ENCODE measurements at places on chromosomes 2 and 18.
A peak's percentile ranks its signal among the peaks of the same experiment; 100 is the strongest.

- DNase-seq: no peak
These were observed 177.0 kb upstream of the RBMS1 start for GRCh38 chr2:160670618-160671017.

- no peak for DNase-seq
These were observed 108.0 kb upstream of the CSRNP3 start for GRCh38 chr2:165361514-165361913.

- no peak for DNase-seq
These were observed 554.8 kb downstream of the PIK3C3 start for GRCh38 chr18:42509750-42510415.

- DNase-seq: no peak
These were observed 40.2 kb upstream of the WDSUB1 start for GRCh38 chr2:159326569-159327255.

DNA sequence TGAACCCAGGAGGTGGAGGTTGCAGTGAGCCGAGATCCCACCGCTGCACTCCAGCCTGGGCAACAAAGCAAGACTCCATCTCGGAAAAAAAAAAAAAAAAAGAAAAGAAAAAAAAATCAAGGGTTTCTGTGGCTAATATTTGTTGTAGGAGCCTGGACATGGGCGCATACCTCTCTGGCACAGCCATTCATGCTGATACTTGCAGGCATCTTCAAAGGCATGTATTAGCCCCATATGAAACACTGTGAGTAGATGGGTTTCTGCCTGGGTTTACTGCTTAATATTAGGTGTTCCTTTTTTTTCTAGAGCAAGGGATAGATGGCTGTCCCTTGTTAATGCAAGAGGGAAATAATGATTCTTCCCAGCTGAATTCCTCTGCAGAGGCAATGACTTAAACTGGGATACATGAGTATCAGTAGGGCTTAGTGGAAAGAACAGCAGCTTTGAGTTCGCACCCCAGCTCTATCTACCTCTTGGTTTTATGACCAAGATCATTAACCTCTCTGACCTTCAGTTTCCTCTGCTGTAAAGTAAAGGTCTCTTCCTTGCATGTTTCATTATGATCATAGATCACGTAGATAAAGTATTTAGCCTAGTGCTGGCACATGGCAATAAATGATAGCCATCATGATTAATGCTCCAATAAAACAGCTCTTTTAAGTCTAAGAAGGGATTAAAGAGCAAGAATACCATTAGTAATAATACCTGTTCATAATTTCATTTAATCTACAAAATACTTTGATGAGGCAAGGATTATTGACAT is 4.5 kb upstream of the ATL2 start:
- no peak for DNase-seq

DNA sequence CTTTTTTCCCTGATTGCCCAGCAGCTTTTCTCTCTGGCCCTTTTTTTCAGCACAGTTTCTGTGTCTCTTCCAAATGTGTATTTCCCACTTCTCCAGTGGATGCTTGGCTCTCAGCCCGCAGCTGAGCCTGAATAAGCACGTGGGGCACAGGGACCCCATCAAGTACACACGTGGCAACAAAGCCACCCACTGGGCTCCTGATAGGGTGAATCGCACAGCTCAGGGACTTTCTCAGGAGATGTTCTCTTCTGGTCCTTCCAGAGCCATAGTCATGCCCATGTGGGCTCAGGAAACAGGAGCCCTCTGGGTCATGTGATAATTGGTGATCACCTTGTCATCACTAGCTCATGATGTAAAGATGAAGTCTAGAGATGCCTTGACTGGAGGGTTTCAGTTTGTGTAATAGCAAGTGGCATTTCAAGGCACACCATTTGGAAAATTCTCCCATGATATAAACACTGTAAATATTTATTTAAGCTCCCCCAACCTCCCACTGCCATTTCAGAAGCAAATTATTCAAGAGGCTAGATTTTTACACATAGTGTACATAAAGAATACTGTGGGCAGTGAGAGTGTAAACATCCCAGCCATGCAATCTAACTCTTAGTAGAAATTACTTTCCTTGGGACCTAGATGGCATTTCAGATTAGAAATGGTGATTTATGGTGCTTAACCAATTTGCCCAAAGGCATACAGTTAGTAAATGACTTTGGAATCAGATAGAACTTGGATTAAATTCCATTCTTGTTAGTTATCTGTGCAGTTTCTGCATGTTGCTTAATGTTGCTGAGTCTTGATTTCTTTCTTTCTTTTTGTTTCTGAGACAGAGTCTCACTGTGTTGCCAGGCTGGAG is 597.5 kb downstream of the SLC4A3 start:
- DNase-seq: no peak

DNA sequence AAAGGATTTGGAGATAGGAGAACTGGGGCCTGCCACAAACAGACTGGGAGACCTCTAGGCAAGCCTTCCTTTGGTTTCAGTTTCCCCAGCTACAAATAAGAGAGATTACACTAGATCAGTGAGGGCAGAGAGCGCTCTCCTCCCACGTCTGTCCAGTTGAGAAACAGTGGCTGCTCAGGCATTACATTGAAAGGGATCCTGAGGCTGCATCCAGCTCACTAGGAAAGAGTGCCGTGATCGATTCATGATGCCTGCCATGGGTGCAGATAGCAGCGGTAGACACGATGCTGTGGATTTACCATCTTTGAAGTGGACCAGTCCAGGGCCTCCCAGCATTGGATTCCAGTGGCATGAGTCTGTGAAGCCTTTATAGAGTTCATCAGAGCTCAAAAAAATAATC is 62.6 kb downstream of the EN1 start:
- no peak for DNase-seq

DNA sequence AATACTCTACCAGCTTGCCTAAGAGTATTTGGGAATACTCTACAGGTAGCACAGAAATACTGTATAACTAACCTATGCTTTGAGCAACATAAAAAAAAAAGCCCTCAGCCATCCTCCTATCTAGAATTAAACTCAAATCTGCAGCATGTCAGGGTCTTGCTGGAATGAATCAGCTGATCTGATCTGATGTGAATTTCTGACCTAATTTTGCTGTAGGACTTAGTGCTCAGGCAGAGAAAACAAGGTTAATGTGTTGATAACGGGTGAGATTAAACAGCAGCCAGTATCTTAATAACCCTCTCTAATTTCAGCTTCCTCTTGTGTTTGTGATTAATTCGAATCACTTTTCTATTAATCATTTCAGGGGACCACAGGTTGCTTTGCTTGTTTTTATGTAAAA is 16.3 kb downstream of the NYAP2 start:
- no peak for DNase-seq

DNA sequence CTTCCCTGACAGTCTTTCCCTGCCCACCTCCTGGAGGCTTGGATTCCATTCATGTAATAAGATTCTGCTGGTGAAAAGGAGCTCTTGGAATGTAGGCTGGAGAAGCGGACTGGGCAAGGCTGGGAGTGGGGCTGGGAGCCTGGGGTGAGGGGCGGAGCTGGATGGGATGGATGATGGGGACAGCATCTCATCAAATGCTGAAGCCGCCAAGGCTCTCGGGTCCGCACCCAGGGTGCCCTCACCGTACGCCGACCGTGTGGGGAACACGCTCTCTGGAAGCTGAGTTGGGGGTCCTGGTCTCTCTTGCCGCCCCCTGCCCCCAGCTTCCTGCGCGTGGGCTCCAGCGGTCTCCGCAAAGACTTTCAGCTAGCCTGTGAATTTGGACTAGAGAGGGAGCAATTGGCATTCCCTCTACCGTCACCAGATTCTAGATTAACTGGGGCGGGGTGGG is 9.1 kb downstream of the RAX start:
- DNase-seq: no peak

GRCh38 chr18:80033181-80034067 is 810 bp upstream of the RBFA start:
- no peak for DNase-seq

DNA sequence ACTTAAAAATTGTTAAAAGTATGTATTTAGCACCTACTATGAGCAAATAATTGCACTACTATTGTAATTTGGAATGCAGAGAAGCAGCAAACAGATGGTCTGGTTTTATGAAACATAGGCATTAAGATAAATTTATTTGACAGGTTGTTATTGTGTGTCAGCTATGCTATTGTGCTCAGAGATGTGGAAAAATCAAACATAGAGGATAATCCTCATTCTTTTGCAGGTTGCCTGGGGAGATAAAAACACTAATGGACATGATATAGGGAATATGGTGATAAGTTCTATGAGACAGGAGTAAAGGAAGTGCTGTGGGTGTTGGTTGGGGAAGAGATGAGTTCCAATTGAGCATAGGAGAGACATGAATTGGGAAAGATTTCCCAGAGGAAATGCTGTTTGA is 71.3 kb downstream of the PPP1R1C start:
- DNase-seq: no peak

GRCh38 chr2:178882666-178883440 is 75.6 kb upstream of the TTN start:
- no peak for DNase-seq

GRCh38 chr2:9981655-9982054 is 30.2 kb downstream of the GRHL1 start:
- no peak for DNase-seq

GRCh38 chr2:237227592-237228280 is 142.0 kb downstream of the COPS8 start:
- DNase-seq: no peak

- no peak for DNase-seq
These were observed 3.5 kb downstream of the CPO start for GRCh38 chr2:206942592-206943478.

GRCh38 chr2:119553687-119554344 is 9.6 kb downstream of the CFAP221 start:
- no peak for DNase-seq

DNA sequence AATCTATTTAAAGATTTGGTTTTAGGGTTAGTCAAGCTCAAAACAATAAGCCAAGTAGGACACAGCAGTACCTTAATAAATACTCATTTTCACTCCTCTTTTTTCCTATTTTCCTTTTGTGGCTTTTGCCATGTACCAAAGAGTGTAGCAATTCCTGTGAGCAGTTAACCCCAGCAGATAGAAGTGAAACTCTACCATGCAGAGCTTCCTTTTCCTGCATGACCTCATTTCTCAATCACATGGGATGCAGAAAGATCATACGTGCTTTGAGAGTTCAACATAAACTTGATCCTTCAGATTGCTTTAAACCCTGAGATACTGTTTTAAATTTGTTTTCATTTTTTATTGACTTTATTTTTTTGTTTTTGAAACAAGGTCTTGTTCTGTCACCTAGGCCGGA is 99.1 kb upstream of the ARHGAP15 start:
- no peak for DNase-seq

GRCh38 chr2:148298196-148298595 is 277.3 kb downstream of the MBD5 start:
- no peak for DNase-seq

DNA sequence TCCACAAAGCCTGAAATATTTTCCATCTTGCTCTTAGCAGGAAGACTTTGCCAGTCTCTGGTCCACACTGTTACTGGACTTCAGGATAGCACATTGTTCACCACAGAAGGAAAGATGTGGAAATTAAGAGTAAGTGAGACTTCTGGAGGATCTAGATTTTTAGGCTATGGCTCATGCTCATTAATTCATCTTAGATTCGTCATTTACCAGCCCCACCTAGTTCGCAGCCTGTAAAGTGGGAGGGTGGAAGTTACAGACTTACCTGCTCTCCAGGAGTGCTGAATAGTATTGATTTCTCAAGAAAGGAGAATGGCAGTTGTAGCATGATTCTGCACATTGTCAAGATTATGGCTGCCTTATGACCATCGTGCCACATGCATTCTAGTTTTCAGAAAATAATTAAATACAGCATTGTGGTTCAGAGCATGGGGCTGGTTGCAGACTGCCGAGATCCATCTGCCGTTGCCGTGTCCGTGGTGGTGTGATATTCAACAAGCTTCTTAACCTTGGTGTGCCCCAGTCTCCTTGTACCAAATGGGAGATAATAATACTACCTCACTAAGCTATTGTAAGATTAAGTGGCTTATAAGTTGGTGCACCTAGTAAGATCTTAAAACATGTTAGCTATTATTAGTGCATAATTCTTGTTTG is 56.8 kb downstream of the RNF144A start:
- no peak for DNase-seq

GRCh38 chr2:207792244-207792785 is 22.6 kb upstream of the FZD5 start:
- DNase-seq: no peak

DNA sequence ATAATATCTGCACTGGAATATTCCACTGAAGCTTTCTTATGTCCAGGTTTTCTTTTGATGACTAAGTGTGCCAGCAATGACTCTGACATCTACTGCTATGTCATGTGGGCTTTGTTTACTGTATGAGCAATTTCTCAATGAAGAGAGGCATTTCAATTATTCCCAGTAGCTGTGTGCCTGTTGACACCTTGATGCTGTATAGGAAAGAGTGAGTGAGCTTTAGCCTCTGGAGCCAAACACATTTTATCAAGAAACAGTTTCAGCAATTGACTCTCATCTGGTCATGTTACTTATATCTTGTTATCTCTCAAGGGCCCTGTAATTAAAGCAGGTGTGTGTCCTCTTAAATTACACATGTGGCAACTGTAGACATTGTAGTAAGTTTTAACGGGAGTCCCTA is 493.2 kb upstream of the FANCL start:
- peak; percentile 2 for DNase-seq

- no peak for DNase-seq
These were observed 182.5 kb upstream of the LINC00305 start for GRCh38 chr18:64331419-64331818.

DNA sequence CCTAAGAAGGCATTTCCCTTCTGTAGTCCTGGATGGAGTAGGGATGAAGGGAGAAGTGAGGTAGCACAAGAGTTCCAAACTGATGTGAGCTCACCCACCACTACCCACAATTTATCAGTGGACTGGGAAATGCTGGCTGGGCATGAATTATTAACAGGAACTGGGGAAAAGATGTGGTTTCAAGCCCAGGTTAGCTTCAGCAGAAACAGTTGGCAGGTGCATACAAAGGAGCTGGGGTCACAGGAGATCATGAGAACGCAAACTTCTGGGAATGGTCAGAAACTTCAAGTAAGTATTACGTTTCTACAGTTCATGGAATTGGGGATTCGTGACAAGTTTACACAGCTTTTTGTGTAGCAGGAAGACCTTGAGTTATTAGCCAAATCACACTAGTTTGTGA is 5.4 kb downstream of the CCDC141 start:
- no peak for DNase-seq

DNA sequence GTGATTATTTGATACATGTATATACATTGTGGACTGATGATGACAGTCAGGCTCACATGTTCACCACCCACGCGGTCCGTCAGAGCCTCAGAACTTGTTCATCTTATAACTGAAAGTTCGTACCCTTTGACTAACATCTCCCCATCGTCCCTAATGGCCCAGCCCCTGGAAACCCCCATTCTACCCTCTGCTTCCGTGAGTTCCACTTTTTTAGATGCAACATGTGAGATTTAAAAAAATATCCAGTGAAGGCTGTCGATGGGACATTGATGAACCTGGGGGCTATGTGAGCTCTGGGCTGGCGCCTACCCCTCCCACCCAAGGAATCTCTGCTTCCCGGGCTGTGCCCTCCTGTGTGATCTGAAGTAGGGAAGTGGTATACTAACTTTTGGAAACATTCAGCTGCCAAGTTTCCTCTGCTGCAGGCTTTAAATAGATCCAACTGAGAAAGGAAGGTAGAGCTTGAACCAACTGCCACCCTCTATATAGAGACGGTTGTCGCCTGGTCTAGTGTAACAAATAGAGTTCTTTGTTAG is 163.8 kb downstream of the FAM210A start:
- no peak for DNase-seq

- no peak for DNase-seq
These were observed 156.5 kb downstream of the TNS1 start for GRCh38 chr2:217846321-217846743.
